ENCODE measurements at places on chromosomes 1 and 21.

DNA sequence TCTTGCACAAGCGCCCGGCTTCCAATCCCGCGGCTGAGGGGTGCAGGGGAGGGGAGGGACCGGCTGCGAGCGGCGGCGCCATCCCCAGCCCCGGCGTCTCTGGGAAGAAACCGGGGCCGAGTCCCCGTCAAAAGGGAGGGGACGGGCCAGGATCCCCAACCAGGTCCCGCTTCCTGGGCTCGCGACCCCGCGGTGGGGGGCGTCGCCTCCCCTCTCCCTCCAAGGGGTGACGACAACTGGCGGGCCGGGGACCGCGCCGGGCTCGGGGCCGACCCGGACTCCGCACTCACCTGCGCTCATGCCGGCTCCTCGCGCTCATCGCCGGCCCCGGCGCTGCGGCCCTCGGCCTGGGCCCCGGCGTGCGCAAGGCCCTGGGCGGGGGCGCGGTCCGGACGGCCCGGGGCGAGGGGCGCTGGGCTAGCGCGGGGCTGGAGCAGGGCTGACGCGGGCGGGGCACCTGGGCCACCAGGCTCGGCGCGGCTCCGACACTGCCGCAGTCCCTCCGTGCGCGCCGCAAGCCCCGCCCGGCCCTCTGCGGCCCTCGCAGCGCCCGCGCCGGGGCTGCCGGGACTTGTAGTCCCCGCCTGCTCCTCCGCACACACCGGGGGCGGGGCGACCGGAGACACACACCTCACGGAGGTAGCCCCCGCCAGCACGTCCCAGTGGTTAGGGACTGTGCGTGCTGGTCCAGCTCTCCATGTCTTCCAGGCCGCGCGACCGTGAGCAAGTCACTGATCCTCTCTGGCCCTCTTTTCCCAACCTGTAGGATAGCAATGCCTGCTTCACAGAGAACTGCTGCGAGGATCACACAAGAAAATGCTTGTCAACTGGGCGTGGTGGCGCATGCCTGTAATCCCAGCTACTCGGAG lies at the start of gene ATP13A2:
Gene ATP13A2 (minus strand): TSS at position 490 of the 869 bp plus-strand sequence. CDS start 190 bp downstream, at position 300.
- DNase-seq: peak; percentile 50

DNA sequence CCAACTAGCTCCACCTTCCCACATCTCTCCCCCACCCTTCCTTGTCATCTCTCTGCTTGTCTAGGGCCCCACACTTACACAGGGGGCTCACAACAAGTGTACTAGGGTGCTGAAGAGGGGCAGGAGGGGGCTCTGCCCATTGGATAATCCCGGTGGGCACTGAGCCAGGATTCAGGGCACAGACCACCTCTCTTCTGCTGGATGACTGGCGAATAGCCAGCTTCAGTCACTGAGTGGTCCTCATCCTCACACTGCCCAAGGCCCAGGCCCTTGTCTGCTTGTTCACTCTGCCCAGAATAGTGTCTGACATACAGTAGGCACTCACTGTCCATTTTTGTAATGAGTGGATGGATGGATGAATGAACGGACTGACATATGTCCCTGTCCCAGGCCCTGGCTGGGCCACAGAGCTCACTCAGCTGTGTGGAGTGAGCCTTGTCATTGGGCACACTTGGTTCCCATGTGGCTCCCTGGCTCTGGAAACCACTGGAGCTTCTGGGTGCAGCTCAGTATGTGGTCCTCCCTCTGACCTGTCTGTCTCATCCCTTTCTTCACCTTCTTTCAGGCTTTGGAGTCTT lies 36.6 kb downstream of the FOXO6 start:
- no peak for DNase-seq

DNA sequence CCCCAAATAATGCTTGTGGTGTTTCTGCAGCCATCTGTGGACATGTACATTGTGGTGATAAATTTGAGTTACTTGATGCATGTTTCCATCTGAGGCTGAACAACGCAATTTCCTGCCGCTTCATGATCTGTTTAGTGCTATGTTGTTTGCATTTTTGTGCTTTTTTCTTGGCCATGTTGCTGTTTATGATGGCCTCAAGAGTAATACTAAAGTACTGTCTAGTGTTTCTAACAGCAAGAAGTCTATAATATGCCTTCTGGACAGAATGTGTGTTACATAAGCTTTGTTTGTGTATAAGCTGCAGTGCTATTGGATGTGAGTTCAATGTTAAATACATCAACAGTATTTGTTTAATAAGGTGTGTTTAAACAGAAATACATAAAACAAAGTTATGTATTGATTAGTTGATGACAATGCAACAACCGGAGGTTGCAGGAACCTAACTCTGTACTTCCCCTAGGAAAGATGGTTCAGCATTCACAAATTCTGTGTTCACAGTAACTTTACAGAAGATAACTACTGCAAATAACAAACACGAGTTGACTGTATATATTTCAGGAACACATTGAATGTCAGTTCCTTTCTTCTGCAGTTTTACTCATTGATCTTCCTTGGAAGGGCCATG lies 114.8 kb upstream of the USP24 start:
- DNase-seq: no peak

- no peak for DNase-seq
These were observed 204.7 kb downstream of the ST6GALNAC3 start for GRCh38 chr1:76279101-76279748.

- DNase-seq: no peak
These were observed 64.6 kb downstream of the UBIAD1 start for GRCh38 chr1:11337580-11338073.

DNA sequence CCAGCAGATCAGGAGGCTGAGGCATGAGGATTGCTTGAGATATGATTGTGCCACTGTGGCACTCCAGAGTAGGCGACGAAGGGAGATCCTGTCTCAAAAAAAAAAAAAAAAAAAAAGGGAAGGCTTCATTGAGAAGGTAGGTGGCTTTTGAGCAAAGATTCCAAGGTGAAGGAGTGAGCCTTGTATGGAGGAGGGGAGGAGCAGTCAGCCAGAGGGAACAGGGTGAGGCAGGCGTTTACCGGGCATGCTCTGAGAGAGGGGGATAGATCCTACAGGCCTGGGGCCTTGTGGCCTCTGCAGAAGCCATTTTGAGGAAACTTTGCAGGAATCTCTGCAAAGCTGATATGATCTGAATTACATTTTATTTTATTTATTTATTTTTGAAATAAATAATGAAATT lies 5.1 kb upstream of the HDAC1 start:
- no peak for DNase-seq

DNA sequence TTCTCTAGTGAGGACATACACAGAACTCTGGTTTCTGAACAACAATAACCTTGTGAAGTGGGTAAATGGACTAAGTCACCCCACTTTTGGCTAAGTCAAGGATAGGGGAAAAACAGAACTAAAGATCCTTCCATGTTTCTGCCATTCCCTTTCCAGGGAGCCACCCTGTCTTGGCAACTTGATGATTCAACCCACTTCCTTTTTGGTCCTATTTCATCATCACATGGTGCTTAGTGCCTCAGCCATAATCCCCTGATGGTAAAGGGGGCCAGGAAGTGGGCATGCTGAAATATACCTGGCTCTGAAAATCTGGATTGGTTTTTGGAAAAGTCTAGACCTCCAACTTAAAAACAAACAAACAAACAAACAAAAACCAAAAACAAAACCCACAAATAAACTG lies 206.4 kb upstream of the FOXD3 start:
- peak; percentile 12 for DNase-seq

GRCh38 chr1:199150756-199151155 lies 511.9 kb downstream of the PTPRC start:
- no peak for DNase-seq

DNA sequence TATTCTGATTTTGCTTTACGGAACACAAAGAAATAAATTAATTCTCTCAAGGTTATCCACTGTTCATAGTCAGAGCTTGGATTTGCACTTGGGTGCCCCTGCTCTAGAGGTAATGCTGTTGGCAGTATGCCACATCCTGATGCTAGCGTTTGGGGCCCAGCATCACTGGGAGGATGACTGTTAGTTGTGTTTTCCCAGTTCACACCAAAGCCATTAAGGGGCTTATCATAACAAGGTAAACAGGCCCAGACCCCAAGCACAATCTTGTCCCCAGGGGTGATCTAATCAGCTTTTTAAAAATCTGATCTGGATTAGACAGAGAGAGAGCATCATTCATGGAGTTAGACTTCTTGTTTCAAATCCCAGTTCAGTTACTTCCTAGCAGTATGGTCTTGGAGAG lies 60.2 kb upstream of the PBX1 start:
- no peak for DNase-seq

DNA sequence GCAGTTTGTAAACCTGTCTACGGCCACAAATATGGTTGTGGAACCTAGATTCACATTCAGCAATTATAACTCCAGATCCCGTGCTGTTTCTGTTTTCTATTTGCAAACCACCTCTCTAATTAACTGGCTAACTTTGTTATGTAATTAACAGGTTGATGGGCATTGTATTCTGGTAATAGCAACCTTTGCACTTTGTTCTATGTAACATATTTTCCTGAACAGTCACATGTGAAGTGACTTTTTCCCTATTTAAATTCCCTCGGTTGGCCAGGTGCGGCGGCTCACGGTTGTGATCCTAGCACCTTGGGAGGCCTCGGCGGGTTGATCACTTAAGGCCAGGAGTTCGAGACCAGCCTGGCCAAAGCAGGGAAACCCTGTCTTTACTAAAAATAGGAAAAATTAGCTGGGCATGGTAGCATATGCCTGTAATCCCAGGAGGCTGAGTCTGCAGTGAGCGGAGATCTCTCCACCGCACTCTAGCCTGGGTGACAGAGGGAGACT lies 1.4 kb downstream of the ACADM start:
- DNase-seq: no peak

DNA sequence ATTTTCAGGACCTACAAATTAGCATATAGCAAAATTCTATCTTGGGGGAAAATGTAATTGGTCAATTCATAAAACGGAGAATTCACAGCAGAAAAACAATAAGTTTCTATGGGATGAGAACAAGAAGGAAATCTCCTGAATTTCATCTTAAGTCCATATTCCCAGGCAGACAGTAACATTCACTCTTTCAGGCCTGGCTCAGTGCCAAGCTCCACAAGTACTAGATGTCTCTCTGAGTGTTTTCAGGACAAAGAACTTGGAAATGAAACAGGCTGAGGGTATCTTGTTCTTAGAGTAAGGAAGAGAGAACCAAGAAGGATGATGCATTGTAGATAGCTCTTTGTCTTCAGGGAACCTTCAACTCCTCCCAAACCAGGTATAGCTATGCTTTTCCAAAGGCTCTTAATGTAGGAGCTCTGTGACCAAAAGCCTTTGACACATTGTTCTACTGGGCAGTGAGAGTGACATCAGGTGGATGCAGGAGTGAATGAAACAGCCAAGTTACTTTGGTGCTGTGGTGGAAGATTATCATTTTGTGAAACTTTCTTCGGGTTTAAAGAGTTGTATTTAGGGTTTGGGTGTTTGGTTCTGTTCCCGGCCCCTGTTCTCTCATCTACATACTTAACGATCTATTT lies 298.3 kb downstream of the GPATCH2 start:
- DNase-seq: no peak

GRCh38 chr1:240801442-240801841 lies 189.5 kb upstream of the GREM2 start:
- DNase-seq: no peak

DNA sequence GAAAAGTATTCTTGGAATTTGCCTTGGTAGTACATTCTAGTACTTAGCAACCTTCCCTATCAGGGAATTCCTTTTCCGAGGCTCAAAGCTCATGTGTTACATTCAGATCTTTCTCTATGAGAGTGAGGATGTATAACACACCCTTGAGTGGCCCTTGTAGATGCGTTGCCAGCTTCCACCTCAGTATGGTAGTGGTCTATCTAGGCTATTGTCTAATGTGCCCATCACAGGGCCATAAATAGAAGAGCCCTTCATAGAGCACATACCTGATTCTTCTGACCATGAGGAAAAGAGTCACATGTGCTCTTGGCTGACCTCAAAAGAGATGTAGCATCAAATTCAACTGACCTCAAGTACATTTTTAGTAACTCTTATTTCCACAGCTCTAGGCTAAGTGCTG lies 14.0 kb upstream of the ZC3H11B start:
- no peak for DNase-seq

DNA sequence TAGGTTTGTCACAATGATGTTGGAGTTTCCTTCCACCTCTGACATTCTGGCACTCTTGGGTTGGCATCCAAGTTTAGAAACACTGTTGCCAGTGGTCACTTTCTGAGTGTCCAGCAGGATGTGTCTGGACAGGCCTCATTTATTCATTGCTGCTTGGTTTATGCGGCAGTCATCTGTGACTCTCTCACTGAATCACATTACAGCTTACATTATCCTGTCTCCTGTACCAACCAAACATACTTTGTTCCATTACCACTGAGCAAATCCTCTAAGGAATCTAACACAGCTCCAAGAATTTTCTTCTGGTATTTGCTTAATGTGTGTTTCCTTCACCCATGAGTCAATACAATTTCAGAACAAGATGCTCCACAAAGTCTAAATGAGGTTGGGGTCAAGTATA lies 19.9 kb downstream of the SGIP1 start:
- peak; percentile 33 for DNase-seq

GRCh38 chr1:67208217-67208616 lies 42.0 kb downstream of the IL23R start:
- DNase-seq: no peak

All from RCC 7860 (cell line).